ENCODE measurements at places on chromosomes 16 and 17.

DNA sequence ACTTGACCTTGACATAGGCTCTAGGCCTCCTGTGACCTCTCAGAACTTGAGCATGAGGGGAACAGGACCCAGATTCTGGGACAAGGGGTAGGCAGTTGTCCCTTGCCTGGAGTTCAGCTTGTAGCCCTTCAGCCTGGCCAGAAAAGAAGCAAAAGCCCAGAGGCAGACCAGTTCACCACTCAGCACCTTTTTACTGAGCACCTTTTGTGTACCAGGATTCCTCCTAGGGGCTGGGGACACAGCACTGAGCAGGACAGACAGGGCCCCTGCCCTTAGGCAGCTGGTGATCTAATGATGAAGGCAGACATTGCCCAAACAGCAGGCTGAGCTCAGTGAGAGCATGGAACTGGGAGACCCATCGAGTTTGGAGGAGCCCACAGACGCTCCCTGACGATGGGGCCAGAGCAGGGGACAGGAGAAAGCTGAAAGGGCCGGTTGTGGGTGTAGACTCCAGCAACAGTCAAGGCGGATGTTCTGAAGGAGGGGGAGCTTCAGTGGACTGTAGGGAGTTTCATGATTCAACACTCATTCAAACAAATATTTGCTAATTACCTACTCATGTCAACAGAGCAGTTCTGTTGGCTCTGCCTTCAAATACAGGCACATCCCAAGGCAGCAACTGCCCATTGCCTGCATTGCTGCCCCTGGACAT lies 32.0 kb downstream of the SBK1 start:
- DNase-seq: no peak

DNA sequence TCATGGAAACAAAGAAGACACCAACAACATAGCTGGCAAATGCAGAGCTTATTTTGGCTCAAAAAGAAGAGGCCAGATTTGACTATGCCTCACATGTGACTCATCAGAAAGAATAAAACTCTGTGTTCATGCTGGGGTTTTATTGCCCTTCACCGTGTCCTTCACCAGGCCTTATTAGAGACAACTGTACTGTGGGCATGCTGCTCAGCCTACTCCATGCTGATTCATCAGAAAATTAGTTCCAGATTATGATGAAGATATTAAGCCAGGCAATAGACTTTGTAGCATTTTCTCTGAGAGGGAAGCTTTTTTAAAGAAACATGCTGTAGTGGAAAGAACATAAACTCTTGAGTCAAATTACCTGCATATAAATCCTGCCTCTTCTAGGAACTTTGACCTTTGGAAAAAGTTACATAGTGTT lies 89.8 kb downstream of the CYB561 start:
- no peak for DNase-seq

GRCh38 chr17:78917451-78918275 lies 7.5 kb downstream of the TIMP2 start:
- DNase-seq: no peak

- no peak for DNase-seq
Observed at GRCh38 chr17:68853036-68853435, 102.2 kb downstream of the ABCA8 start.

- no peak for DNase-seq
Observed at GRCh38 chr16:12494661-12495060, 309.0 kb downstream of the CPPED1 start.

DNA sequence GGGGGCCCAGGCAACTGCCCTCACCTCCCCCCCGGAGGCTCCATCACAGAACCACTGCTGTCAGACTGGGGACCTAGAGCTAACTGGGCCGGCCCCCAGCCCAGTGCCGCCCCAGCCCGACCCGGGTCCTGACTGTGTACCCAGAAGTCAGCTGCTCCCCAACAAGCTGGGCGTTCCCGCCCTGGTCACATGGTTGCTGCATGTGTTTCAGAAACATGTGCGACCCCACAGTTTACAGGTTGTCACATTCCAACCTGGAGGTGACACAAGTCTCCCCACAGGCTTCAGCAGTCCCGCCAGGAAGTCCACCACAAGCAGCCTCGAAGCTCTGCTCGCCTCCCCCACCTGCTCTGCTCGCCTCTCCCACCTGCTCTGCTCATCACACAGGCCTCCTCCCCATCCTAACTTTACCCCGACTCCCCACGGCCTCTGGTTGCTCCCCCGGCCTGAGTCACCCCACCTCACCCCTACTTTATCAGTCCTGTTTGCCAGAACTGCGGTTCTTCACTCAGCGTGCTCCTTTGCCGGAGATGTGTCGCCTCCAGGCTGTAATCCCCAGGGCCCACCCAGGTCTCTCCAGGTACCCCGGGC lies 968 bp downstream of the MRPL28 start:
- DNase-seq: no peak

DNA sequence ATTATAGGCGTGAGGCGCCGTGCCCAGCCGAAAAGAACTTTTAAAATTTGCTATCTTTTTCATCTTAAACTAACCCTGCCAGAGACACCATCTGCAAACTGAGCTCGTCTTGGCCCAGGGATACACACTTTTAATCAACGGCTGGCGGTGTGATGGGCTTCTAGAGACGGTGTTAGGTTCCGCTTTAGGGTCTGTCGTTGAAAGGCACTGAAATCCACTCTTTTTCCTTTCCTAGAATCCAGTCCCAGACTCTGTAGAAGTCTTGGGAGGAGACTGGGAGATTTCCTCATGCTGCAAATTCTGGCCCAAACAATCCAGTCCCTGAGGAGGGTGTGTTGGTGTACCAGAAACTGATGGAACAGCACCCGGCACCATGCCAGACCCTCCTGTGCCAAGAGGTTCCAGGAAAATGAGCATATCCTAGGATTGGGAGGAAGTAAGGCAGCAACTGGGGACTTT lies 52.0 kb upstream of the TEX2 start:
- no peak for DNase-seq

DNA sequence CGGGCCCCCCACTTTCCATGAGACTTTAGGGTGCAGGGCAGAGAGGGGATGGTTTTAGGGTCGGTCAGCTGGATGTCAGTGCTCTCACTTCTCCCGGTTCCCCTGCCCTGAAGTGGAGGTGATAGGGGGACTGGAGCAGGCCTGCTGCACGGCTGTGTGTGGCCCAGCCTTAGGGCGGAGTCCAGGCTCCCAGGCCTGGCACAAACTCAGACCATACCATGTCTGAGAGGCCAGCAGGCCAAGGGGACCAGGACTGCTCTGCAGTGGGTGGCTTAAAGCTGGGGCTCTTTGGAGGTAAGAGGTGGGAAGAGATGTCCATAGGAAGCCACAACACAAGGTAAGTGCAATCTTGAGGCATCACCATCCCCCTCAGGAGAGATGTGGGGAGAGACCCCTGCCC lies 8.3 kb downstream of the TFAP4 start:
- no peak for DNase-seq

GRCh38 chr16:68802190-68802589 lies 41.1 kb upstream of the TANGO6 start:
- no peak for DNase-seq

DNA sequence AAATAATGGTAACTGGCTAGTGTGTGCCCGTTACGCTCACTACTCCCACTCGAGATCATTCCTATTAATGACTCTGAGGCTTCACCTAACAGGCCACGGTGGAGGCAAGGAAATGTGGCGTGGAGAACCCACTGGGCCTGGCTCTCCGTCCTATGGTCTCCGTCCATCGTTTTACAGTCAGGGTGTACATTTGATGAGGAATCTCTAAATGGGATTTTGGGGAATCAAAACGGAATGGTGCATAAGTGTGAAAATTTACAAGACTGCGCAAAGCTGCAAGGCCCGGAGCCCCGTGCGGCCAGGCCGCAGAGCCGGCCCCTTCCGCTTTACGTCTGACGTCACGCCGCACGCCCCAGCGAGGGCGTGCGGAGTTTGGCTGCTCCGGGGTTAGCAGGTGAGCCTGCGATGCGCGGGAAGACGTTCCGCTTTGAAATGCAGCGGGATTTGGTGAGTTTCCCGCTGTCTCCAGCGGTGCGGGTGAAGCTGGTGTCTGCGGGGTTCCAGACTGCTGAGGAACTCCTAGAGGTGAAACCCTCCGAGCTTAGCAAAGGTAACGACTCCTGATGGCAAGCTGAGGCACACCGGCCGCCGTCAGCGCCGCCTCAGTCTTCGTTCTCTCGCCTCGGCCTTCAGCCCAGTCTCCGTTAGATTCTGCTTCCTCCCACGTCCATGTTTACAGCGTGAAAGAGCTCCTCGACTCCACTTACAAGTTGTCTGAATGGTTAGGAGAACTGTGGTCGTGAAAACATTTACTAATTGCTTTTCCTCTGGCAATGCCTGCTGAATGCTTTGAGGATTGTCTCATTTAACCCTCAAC lies at the start of gene RAD51C:
Gene RAD51C (plus strand): TSS at position 364 of the 817 bp plus-strand sequence. CDS start 42 bp downstream, at position 406.
- peak; percentile 55 for DNase-seq

- no peak for DNase-seq
Observed at GRCh38 chr17:68511254-68511670, 968 bp upstream of the PRKAR1A start.

DNA sequence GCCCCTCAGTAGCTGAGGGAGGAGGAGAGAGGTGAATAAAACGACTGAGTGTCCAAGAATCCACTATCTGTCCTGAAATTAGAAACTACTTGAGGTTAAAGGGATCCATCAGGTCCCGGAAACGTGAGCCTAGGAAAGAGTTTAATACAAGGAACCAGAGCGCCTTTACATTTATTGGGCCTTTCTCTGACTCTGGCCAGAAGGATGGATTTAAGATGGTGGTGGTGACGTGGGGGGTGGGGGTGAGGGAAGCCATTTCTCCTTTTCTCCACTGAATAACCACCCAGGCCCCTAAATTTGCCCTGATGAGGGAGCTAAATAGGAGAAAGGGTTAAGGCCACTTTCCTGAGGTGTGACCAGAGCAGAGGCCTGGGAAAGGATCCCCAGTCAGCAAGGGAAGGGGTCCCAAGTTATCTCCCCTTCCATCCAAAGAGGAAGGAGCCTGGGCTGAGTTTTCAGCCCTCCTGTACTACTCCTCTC lies 1.0 kb upstream of the HOXB9 start:
- DNase-seq: no peak

GRCh38 chr17:6674586-6674985 lies 23.0 kb downstream of the C17orf100 start:
- DNase-seq: no peak

GRCh38 chr17:46154151-46154816 lies 38.9 kb downstream of the KANSL1 start:
- DNase-seq: no peak

GRCh38 chr17:82333279-82334171 lies at the start of gene SECTM1:
Gene SECTM1 (minus strand): TSS chr17:82333766. CDS start chr17:82327240, 6,526 bp downstream.
- DNase-seq: no peak

- DNase-seq: no peak
Observed at GRCh38 chr16:58530179-58530578, 14.9 kb downstream of the SETD6 start.

DNA sequence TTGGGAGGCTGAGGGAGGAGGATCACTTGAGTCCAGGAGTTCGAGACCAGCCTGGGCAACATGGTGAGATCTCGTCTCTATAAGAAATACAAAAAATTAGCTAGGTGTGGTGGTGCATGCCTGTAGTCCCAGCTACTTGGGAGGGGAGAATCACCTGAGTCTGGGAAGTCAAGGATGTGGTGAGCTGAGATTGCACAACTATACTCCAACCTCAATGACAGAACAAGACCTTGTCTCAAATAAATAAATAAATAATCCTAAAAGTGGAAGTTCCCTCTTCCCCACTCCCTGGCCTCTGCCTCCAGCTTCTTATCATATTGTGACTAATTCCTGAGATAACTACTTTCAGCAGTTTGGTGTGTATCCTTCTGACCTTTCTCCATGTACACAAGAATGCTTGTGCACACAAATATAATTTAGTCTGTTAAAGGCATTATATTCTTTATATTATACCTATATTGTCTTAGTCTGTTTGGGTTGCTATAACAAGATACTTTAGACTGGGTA lies 23.5 kb upstream of the DNAJA2 start:
- no peak for DNase-seq

DNA sequence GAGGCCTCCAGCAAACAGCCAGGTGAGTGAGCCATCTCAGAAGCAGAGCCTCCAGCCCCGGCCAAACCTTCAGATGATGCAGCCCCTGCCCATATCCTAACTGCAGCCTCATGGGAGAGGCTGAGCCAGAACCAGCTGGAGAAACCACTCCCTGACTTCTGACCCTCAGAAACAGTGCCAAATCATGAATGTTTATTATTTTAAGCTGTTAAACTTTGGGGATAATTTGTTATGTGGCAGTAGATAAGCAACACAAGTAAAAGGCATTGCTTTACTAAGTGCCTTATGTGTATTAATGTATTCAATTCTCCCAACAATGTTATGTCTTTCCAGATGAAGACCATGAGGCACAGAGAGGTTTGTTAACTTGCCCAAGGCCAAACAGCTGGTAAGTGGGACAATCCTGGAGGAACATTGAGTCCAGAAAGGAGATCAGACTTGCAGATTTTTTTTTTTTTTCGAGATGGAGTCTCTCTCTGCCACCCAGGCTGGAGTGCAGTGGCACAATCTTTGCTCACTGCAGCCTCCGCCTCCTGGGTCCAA lies 59.6 kb downstream of the SOCS1 start:
- no peak for DNase-seq

- DNase-seq: no peak
Observed at GRCh38 chr17:42133461-42134041, 10.9 kb downstream of the HSPB9 start.

- DNase-seq: no peak
Observed at GRCh38 chr17:78429618-78429995, 51.2 kb downstream of the PGS1 start.

GRCh38 chr16:47624563-47624962 lies 163.4 kb downstream of the PHKB start:
- no peak for DNase-seq

DNA sequence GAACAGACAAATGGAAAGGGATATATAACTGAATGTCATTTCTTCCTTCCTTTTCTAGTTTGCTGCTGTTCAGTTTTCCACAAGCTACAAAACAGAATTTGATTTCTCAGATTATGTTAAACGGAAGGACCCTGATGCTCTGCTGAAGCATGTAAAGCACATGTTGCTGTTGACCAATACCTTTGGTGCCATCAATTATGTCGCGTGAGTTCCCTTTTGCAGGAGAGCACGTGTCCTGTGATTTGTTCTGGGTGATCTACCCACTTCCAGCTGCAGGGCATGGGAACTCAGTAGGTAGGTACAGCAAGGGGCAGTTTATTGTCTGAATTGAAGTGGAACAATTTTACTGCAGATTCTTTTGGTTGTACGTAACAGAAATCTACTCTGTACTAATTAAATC lies 8.8 kb downstream of the ITGAL start:
- DNase-seq: no peak

DNA sequence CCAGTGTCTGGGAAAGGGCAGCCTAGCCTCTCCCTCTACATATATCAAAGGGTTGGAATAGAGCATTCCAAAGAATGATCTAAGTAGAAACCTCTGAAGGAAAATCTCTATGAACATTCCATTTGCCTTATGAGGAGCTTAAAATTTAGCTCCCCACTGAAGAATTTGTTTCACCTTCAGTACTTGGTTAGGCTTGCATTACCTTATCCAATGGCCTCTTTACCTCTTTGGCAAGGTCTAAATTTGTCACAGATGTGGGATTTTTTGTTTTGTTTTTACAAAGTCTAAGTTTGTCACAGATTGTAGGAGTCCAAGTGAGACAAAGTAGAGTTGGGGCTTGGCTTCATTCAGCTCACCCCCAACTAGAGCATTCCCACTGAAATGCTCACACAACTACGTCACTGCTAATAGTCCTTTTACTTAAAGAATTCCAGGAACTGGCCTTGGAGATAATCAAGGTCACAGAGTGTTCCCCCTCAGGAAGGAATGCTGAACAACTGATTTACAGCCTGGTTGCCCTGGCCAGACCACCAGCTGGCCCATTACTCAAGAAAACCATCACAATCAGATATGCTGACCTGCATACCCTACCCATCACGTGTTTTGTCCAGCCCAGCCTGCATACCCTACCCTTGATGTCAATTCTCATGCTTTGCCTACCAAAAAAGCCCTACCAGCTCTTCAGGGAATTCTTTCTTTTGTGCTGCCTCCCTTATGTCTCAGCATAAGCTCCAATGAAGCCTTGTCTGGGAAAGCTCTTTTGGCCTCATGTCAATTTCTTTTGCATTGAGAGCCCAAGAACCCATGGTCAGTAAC lies 26.5 kb upstream of the PPM1D start:
- DNase-seq: no peak
